ENCODE measurements at places on chromosomes 1 and 21. TPM values are rescaled to one million over a fixed set of nuclear protein-coding genes. Genes with fewer than 3 reads are reported as not detected.

The COL11A1 gene
- 346 TPM for total RNA-seq

The IQGAP3 gene
- 1.5 TPM for total RNA-seq

The FGR gene
- not detected for total RNA-seq

The FOXO6 gene
- total RNA-seq, result not detected

The KRTAP12-2 gene
- total RNA-seq, result not detected

The SLC1A7 gene
- total RNA-seq, result not detected

The UBXN10 gene
- not detected for total RNA-seq

The OR10J1 gene
- not detected for total RNA-seq

The HPDL gene
- 1.4 TPM for total RNA-seq

The KIF26B gene
- 71.3 TPM for total RNA-seq

The AIM2 gene
- total RNA-seq, result 0.46 TPM

The TTLL7 gene
- total RNA-seq, result 38.6 TPM

The CFAP126 gene
- total RNA-seq, result not detected

The ZNF683 gene
- total RNA-seq, result not detected

The STUM gene
- total RNA-seq, result not detected

The FOXD3 gene
- not detected for total RNA-seq

The GOLT1A gene
- not detected for total RNA-seq

The TENT5C gene
- 3.6 TPM for total RNA-seq

The LCE2B gene
- total RNA-seq, result not detected

The GBP4 gene
- 0.32 TPM for total RNA-seq

The SPRR1B gene
- not detected for total RNA-seq

The SPATA1 gene
- total RNA-seq, result 0.59 TPM

The SAMSN1 gene
- total RNA-seq, result not detected

The GPR61 gene
- 0.59 TPM for total RNA-seq

The SZT2 gene
- 27.9 TPM for total RNA-seq

The ITGB2 gene
- total RNA-seq, result not detected

The AMPD1 gene
- total RNA-seq, result not detected

The CD244 gene
- total RNA-seq, result not detected

Measured in smooth muscle cell of the umbilical artery (primary cell).